ENCODE measurements at places on chromosomes 1 and 21. TPM values are rescaled to one million over a fixed set of nuclear protein-coding genes. Genes with fewer than 3 reads are reported as not detected.

DNA sequence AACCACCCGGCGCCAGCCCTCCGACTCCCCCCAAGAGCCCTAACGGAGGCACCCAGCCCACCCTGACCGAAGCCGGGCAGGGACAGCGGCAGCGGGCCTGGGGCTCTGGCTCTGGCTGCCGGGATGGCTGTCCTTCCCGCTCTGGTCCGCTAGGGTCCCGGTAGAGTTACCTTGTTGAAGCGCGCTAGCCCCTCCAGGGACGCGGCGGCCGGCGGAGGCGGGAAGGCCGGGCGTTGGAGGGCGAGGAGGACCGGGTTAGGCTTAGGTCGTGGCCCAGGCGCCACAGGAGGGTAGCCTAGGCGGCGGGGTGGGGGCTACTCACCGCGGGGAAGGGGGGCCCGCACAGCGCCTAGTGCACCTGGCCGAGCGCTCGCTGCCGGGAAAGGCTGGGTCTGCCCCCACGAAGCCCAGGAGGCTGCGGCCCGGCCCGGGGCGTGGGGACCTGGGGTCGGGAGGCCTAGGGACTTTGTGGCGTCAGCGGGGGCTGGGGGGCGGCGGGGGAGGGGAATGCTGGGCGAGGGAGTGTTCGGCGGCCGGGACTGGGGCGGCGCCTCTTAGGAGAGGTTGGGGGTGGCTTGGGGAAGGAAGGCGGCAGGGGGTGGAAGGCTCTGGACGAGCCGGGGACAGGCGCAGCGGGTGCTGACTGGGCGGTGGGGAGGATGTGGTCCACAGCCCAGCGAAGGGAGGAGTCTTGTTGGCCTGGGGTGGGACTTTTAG lies at the start of gene TRIM17:
Gene TRIM17, minus strand, starts transcription at position 645 of the 717 bp plus-strand sequence. CDS start 1,789 bp downstream, outside the sequence.
- peak; percentile 79 for DNase-seq

- no peak for DNase-seq
Observed at GRCh38 chr1:76547916-76548315, 319.4 kb upstream of the ST6GALNAC5 start.

- no peak for DNase-seq
Observed at GRCh38 chr1:63954187-63954586, 180.4 kb downstream of the ROR1 start.

The LCE1E gene
- total RNA-seq: not detected

DNA sequence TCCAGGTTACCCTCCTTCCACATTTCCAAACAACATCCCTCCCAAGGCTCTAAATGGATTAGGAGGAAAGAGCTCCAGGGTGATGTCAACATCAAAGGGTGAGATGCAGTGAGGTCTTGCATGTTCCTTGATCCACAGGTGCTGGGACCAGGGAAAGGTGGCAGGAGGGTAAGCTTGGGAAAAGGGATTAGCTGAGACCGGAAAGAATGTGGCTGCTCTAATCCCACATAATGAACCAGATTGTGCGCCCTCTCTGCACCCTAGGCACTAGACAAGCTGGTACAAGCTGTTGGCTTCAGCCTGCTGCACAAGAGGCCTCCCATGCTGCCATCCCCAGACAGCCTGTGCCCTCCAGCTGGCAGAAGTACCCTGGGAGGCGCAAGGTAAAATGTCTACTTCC lies 34.9 kb downstream of the PLXNA2 start:
- no peak for DNase-seq

The NIPAL3 gene
- total RNA-seq: 42.0 TPM

The TIPRL gene
- total RNA-seq: 34.1 TPM

The CYP4Z1 gene
- not detected for total RNA-seq

The PROK1 gene
- not detected for total RNA-seq

GRCh38 chr21:35024513-35024912 lies 24.6 kb downstream of the RUNX1 start:
- no peak for DNase-seq

DNA sequence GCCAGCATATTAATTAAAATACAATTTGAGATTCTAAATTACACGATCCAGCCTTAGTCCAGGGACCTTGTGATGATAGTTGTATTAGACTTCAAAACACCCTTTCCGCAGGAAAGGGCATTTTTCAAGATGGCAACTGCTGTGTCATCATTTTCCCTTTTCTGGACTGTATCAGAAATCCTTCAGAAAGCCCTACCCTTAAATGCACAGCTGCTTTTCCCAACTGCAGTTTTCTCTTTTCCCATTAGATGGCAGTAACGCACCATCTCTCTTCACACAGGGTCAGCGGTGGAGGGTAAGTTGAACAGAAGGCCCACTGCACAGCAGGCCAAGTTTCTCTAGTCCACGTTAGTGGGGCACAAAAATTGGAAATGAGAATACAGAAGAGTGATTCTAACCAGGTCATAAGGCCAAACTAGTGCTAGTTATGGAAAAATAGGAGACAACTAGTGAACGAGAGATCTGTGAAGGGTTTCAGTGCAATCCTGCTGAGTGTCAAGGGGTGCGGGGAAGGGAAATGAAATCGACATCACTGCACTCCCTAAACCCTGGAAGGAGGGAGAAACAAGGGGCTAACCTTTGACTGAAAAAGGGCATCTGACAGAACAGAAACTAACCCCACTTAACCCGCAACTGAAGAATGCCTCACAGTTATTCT lies 22.1 kb upstream of the TDRD10 start:
- DNase-seq: peak; percentile 71

The USH2A gene
- not detected for total RNA-seq

DNA sequence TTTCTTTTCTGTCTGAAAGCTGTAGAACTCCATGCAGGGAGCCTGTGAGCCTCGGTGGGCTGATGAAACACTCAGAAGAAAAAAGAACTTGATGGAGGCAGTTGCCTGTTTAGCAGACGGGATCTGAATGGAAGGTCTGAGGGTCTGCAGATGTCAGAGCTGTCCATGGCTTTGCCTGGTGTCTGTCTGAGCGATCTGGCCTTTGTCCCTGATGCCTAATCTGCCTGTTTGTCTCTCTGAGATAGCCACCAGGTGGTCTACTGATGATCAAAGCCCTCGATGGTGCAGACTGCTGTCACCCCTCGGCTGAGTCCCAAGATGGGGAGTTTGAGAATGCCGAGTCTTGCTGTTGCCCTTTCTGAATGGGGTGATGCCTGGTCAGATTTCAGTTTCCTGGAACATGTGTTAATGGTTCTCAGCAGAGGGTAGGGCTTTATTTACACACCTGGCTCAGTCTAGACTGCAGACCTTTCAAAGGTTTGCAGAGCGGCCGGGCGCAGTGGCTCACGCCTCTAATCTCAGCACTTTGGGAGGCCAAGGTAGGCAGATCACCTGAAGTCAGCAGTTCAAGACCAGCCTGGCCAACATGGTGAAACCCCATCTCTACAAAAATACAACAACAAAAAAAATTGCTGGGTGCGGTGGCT lies 90.4 kb downstream of the KIF26B start:
- DNase-seq: no peak

The HES4 gene
- 41.8 TPM for total RNA-seq

The NHLH1 gene
- total RNA-seq: 0.26 TPM

GRCh38 chr21:45794027-45794426 lies 150.5 kb downstream of the PCBP3 start:
- DNase-seq: no peak

GRCh38 chr1:60277269-60277668 lies 203.7 kb upstream of the C1orf87 start:
- no peak for DNase-seq

The BRDT gene
- not detected for total RNA-seq

GRCh38 chr1:109882288-109883245 lies 28.1 kb upstream of the CSF1 start:
- DNase-seq: peak; percentile 12

GRCh38 chr1:159960721-159961381 lies 6.8 kb upstream of the SLAMF9 start:
- peak; percentile 78 for DNase-seq

The AMY1C gene
- not detected for total RNA-seq

- DNase-seq: no peak
Observed at GRCh38 chr1:70043804-70044203, 161.6 kb downstream of the LRRC40 start.

The ATP1A2 gene
- 1.1 TPM for total RNA-seq

DNA sequence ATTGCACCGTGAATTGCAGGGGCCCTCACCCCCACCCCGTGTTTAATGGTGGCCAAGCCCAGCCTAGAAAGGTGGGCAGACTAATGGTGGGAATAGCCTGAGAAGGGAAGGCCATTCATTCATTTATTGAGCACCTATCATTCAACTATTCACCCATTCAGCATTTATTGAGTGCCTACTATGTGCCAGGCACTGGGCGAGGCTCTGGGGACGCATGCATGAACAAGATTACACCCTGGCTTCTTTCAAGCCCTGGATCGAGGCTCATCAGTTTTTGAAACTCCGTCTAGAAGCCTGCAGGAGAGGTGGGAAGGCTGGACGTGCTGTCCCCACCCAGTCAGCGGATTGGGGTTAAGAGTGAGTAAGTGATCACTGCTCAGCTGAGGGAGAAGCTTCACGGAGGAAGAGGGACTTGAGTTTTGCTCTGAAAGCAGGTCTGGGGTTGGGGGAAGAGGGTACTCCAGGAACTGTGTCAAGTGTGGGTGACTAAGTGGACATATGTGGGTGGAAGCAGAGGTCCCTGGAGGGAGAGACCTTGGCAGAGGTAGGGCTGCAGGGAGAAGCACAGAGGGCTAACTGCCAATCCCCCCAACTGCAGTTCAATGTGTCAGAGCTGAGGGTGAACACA lies 35.6 kb downstream of the MEF2D start:
- DNase-seq: no peak

The CHRNB2 gene
- total RNA-seq: not detected

- no peak for DNase-seq
Observed at GRCh38 chr1:53315046-53315445, 12.8 kb downstream of the LRP8 start.

DNA sequence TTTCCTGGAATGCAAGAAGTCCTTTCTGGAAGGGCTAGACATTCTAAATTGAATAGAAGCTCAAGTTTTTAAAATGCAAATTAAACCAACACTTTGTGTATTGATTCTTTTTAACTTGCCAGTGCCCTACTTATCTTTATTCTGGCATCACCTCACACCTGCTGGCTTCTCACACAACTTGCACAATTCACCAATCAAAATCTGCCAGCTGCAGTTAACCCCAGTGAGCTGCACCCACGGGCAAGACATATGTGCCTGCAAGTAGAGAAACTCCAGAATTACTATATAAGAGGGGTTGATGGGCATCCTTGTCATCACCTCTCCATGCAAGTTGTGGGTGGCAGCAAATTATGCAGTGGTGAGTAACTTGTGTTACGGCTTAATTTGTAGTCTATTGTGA lies 11.7 kb upstream of the PLPPR4 start:
- no peak for DNase-seq

GRCh38 chr21:29368906-29369305 lies 70.2 kb downstream of the BACH1 start:
- no peak for DNase-seq

- no peak for DNase-seq
Observed at GRCh38 chr1:236451796-236452373, 57.8 kb downstream of the EDARADD start.

The RPTN gene
- total RNA-seq: not detected

The DSCAM gene
- total RNA-seq: not detected

The THEM5 gene
- not detected for total RNA-seq

The ATAD3B gene
- total RNA-seq: 28.5 TPM

DNA sequence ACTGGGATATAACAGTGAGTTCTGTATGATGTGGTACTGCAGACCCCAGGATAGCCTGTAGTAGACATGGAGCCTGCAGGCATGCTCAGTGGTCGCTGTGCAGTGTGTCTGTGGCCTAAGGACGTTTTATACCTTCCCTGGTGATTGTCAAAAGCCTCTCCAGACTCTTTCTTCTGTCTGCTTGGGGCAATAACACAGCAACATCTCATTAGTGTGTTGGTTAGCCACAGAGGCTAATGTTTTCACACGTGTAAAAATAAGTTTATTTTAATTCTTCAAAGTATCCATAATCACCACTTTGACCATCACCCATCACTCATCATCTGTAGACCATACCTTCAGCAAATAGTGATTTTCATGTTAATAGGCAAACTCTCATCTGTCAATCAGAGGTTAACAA lies at the start of gene KRTAP24-1:
Gene KRTAP24-1, minus strand, starts transcription at position 101 of the 400 bp plus-strand sequence. Its CDS starts 18 bp downstream, at position 83.
- DNase-seq: no peak

DNA sequence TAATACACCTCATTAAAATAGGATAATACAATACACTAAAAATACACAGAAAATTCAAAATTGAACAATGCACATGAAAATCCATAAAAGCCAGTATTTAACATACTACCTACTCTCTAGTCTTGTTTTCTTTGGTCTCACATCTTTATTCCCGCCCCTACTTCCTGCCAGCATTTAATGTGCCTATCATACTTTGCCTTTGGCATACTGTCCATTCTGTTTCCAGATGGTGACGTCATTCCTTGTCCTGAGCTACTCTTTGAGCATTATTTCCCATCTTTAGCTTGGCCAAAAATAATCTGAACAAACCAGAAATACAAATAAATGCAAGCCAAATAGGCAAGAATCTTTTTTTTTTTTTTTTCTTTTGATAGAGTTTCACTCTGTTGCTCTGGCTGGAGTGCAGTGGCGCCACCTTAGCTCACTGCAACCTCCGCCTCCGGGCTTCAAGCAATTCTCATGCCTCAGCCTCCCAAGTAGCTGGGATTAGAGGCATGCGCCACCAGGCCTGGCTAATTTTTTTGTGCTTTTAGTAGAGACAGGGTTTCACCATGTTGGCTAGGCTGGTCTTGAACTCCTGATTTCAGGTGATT lies 4.4 kb downstream of the HFM1 start:
- DNase-seq: no peak

DNA sequence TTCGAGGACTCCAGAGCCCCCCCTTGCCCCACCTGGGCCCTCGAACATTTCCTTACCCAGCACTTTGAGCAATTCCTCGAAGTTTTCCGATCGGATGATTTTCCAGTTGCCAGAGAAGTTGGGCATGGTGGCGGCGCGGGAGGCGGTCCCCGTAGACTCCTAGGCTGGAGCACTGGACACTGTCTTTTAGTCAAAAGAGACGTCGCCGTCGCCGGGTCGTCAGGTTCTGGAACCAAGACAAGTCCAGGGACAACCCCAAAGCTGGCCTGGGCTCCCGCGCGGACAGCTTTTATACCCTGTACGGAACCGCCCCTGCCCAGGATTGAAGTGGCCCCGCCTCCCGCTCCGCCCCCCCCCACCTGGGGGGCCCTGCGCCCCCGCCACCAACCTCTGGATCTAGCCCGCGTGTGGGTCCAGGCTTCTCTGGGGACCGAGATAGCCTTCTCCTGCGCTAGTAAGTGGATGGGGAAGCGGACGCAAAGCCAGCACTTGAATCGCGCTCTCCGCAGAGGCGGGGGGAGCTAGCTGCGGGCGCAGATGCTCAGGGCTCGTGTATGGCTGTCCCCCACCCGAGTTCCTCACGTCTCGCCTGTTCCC lies at the start of gene CRABP2:
Gene CRABP2, minus strand, starts transcription at position 263 of the 597 bp plus-strand sequence. Its CDS starts 137 bp downstream, at position 126.
- no peak for DNase-seq

All from PC-9 (cell line).